NCI-H2081 (cell line): ENCODE measurements at places on chromosomes 4 and X.
A peak's percentile ranks its signal among the peaks of the same experiment; 100 is the strongest.

- DNase-seq, result no peak
Measured at GRCh38 chr4:72627723-72628122, 58.7 kb upstream of the ADAMTS3 start.

DNA sequence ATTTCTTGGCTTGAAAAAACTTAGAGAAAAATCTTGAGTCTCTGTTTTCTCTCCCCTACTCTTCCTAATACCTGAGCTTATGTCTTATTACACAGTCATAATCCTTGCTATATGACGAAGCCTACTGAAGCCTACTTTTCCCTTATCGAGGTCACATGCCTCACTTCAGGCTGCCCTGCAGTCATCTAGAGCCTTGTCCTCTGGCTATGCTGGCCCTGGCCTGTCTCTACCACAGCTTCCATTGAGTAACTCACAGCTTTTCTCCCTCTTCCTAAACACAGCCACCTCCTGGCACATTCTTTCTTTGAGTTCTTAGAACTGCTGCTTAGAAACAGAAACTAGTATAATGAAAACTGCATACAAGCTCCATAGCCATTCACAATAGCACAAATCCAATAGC, 1698.3 kb downstream of the STIM2 start:
- DNase-seq, result no peak

DNA sequence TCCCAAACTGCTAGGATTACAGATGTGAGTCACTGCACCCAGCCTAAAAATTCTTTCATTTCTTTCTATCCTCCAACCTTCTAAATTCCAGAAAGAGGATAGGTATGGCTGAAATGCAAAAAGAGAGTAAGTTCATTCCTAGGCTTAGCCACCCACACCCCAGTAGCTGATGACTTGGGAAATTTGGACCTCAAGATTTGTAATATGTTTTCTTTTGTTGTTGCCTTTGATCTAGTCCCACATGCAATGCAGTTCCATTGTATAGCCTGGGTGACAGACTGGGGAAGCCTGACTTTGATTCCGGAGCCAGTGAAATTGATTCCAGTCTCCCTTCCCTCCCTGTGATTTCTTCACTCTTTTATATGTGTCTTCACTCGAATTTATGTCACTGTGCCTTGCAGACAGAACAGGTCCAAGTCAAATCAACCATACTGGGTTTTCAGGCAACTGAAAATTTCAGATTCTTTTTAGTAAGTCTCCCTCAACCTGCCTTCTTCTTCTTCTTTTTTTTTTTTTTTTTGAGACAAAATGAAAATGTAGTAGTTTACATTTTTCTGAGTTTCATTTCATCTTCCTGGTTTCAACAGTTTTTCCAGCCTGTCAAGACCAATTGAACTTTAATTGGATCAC, 176.2 kb upstream of the RBPJ start:
- DNase-seq, result no peak

- DNase-seq, result no peak
Measured at GRCh38 chr4:86569103-86569870, 24.8 kb upstream of the PTPN13 start.

DNA sequence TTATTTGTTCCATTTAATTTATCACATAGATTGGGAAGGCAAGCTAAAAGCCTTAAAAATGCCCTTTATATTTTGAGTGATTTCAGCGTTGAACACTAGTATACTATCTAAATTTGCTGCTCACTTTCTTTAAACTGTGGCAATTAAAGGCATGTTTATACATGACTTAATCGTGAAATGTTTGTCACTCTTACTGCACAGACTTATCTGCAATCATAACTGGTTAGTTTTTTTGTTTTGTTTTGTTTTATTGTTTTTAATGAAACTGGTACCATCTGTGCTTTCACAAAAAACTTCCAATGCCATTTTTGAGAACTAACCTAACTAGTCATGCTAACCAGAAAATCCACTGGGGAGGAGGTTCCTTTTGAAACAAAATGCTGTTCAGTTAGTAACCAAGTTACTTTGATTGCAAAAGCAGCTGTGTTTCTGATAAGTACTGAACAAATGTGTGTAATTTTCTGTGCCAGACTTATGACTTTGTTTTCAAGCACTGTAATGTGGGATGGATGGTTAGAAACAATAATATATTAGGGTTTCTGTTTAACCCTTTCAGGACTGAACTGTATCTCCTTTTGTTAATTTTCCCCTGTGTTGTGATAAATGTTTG, 56.1 kb downstream of the CCKAR start:
- DNase-seq, result no peak

DNA sequence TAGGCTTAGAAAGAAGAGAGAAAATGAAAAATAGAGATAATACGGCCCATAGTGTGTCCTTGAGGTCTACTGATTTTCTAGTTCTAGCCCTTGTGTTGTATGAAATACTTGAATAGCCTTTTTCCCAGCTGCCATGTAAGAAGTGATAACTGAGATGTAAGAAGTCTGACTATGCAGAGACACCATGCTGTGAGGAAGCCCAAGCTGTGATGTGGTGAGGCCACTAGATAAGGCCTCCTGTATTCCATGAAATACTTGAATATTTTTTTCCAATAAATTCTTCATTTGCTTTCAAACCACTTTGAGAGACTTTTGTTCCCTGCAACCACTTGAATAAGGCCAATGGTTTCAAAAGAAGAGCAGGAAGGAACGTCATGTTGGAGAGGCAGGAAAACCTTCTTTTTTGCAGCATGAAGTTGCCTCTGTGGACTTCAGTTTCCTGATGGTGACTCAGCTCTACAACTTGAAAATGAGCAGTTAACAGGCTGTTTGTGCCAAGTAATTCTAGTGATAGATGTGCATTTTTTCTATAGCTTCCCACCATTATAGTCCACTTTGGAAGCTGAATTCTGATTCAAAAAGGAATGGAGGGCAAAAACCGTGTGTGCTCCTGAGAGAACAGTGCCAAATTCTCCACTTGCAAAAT, 25.5 kb upstream of the FAM9C start:
- no peak for DNase-seq

- DNase-seq, result no peak
Measured at GRCh38 chr4:148443512-148444295, 1.5 kb upstream of the NR3C2 start.

- DNase-seq, result no peak
Measured at GRCh38 chr4:84063619-84064018, 435.5 kb downstream of the NKX6-1 start.

DNA sequence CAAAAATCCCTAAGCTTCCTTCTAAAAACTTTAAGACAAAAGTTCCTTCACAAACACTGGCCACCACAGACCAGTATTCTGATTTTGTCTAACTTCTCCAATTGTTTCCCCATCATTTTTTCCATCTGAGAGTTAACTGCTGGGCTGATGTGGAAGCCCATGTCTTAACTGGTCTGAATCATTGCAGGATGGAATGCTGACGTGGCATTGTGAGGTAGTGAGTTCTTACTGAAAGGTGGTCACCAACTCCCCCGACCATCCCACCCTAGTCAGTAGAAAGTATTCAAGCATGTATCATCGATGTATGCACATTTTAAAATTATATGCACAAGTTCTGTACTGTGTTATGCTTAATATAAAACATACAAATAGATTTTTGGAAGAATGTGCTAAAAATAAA, 99.1 kb upstream of the SMIM10 start:
- DNase-seq, result no peak

DNA sequence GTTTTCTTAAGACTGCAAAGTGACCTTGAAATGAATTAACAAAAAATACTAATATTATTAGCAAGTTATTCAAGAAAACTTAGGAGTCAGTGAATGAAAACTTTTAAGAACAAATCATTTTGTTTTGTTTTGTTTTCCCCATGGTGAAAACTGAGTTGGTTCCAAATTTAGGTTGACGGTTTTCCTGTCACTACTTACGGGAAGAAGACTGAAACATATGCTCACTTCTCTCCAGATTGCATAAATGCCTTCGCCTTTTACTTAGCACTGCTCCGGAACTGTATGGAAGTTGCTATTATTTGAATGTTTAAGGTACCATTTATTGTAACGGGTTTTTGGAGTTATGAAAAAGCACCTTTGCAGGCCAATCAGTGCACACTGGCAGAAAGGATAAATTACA, 42.8 kb downstream of the DOCK11 start:
- no peak for DNase-seq

- DNase-seq, result no peak
Measured at GRCh38 chr4:169383724-169384123, 113.0 kb upstream of the SH3RF1 start.

GRCh38 chr4:110635163-110635865, 12.4 kb upstream of the PITX2 start:
- DNase-seq, result no peak

DNA sequence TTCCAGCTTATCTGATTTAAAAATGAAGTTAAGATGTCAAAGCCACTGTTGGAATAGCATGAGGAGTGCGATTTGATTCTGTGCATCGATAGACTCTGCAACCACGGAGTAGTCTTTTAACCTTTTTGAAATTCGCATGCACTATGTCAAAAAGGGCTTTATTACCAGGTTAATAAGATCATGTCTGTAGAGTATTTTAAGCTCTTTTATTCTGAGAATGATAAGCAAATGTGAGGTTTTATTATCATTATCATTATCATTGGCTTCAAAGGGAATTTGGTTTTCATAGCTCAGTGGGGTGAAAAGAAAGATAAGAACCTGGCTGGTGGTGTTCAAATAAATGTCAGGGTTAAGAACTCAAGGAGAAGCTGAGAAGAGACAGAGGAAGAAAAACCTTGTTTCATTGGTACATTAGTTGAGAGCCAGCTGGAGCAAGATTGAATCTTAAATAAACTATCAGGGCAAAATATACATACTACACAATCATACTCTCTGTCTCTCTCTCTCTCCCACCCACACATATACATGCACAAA, 102.6 kb downstream of the MMRN1 start:
- DNase-seq, result no peak

GRCh38 chr4:48554606-48555005, 64.6 kb downstream of the ZAR1 start:
- no peak for DNase-seq

GRCh38 chr4:39699687-39700409, 1.9 kb downstream of the UBE2K start:
- no peak for DNase-seq

- no peak for DNase-seq
Measured at GRCh38 chr4:6749340-6750171, 33.0 kb upstream of the KIAA0232 start.

- DNase-seq, result no peak
Measured at GRCh38 chr4:24174602-24175001, 284.8 kb upstream of the PPARGC1A start.

DNA sequence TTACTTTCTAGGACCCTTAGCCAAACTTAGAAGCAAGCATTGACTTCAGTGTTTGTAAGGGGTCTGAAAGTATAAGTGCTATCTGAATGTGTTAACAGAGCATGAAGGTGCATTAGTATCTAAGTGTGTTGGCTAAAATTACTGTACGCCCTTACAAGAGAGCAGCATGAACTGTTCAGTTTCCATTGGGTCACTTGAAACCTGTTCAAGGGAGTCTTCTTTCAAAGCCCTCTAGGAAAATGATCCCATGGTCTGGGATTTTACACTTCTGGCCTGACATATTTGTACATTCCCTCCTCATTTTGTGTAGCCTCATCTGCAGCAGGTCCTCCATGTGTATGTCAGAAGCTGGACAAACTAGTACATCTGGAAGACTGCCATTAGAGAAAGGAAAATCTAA, 3.2 kb downstream of the PRDX4 start:
- no peak for DNase-seq

GRCh38 chr4:110149089-110149488, 49.3 kb downstream of the ELOVL6 start:
- no peak for DNase-seq

- peak; percentile 79 for DNase-seq
Measured at GRCh38 chr4:183182873-183183725, 84.0 kb downstream of the WWC2 start.

DNA sequence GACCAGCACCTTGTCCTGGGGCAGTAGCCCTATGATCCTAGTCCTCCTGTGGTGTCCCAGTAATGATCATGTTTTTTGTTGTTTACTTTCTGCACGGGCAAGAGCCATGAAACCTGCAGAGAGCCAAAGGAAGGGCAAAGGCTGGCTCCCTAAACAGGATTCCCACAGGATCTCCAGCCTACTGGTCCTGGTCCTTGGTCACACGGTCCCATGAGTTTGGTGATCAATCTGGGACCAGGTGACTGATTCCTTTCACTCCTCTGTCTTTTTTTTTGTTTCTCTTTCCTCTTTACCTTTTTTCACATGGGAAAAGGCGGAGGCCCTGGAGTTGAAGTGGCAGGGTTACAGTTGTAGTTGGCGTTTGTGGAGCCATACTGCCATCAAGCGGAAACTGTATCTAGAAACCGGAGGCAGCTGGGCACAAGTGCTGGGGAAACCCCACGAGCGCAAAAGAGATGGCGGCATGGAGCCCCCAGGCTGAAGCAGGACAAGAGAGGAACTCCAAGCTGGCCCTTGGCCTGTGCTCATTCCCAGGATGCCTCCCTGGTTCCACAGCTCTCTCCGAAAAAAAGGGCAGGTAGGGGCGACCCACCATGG, 34.6 kb downstream of the NBDY start:
- no peak for DNase-seq

DNA sequence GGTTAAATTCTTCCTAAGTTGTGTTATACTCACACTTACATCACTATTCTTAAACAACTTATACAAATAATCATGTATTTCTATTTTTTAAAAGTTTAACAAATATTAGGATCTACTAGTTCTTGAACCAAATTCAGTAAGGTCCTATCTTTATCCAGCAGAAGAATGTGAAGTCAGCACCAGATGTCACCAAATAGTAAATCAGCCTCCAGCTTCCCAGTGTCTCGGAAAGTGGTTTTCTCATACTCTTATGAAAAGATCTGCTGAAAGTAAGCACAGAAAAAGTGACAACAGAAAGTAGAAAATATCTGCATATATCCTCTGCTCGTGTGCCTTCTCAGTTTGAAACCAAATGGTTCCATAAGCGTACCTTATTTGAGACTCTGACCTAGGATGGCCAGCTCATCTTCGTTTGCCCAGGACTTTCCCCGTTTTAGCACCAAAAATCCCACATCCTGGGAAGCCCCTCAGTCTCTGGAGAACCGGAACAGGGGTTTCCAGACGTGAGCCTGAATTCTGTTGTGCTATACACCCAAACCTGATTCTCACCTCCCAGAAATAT, 98.0 kb upstream of the DCLK2 start:
- DNase-seq, result no peak

- DNase-seq, result no peak
Measured at GRCh38 chr4:112897543-112897942, 151.9 kb upstream of the ANK2 start.

DNA sequence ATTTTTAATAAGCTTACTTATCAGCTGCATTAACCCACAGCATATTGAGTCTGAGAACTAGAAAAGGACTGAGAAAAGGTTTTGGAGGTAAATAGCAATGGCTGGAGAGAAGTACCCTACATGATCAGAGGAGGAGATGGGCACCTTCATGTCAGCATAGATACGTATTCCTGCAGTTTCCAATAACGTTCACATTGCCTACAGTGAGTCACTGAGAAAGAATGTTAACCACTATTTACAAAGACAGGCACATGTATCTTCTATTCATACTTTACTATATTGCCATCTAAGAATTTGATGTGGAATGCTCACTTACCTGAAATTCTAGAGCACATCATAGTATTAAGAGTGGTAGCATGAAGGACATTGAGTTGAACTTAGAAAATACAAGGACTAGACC, 92.5 kb downstream of the TLL1 start:
- DNase-seq, result no peak

GRCh38 chr4:30948653-30949052, 228.5 kb downstream of the PCDH7 start:
- no peak for DNase-seq

GRCh38 chr4:64582492-64582891, 173.2 kb upstream of the TECRL start:
- DNase-seq, result no peak
